Activated CD8-positive, alpha-beta T cell treated with anti-CD3 and anti-CD28 coated beads for 36 hours (primary cell): ENCODE measurements at places on chromosomes 16 and 17.

- H3K27me3 ChIP-seq = no peaks in the 10 kb centered on the region
- no peak overlapping the region for H3K27ac ChIP-seq
- DNase-seq = no peak
- H3K36me3 ChIP-seq = peaks cover 20% of the 10 kb centered on the region
Observed at GRCh38 chr16:30601966-30602365, 8.2 kb downstream of the ZNF689 start.

DNA sequence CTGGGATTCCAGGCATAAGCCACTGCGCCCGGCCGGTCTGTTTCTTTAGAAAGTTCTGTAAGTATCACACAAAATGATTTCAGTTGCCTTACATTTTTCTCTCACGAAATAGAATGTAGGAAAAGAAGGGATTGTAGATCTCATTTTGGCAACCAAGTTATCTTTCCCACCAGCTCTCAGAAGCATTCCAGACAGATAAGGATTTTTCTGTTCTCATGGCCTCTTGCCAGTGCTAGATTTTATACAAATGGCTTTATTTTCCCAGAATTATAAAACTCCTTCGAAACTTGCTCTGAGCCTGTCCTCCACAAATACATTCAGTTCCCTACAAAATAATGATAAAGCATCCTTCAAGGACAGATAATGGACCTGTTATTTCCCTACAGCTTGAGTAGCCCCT is 46.9 kb downstream of the LCMT1 start:
- H3K27me3 ChIP-seq = no peaks in the 10 kb centered on the region
- H3K27ac ChIP-seq = no peak overlapping the region
- no peak overlapping the region for H3K4me3 ChIP-seq

DNA sequence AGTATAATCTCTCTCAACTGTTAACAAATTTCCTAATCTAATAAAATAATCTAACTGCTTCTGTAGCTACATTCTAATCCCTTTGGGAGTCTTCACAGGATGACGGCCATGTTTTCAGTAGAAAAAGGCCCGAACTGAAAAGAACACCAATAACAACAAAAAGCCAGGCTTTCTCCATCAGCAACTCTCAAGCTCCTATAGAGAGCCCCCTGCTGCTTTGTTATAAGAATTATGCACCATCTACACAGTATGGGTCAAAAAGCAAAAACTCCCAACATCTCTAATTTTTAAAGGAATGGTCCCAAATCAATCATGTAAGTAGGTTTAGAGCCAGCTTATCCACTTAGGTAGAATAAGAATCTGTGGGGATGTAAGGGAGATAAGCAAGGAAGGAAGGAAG is 163.6 kb upstream of the C17orf78 start:
- H3K27me3 ChIP-seq = no peaks in the 10 kb centered on the region
- no peak overlapping the region for H3K4me3 ChIP-seq
- H3K4me1 ChIP-seq = no peaks in the 10 kb centered on the region
- DNase-seq = no peak
- peaks cover 23% of the 10 kb centered on the region for H3K36me3 ChIP-seq
- H3K27ac ChIP-seq = no peak overlapping the region

GRCh38 chr16:1790611-1791255 is 2.8 kb downstream of the IGFALS start:
- no peak overlapping the region for H3K27ac ChIP-seq
- H3K4me1 ChIP-seq = peaks cover under 1% of the 10 kb centered on the region
- H3K27me3 ChIP-seq = no peaks in the 10 kb centered on the region
- H3K36me3 ChIP-seq = peaks cover 5% of the 10 kb centered on the region

DNA sequence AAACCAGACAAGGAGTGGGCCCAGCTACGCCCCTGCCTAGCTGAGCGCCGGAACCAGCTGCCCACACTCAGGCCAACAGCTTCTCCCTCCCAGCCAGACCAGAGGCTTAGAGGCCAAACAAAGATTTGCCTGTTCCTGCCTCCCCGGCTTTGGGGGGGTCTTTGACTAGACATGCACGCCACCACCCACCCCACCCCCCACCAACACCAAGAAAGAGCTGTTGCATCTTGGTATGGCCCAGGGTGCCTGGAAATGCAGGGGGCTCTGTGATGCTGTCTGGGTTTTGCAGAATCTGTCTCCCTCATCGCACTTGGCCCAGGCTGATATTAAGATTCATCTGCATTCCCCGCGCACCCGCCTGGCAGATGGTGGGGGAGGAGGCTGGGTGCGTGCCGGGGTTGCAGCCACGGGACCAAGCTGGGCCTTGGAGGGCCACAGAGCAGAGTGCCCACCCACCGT is 1.3 kb upstream of the NXPH3 start:
- peaks cover 50% of the 10 kb centered on the region for H3K27me3 ChIP-seq
- no peak overlapping the region for H3K27ac ChIP-seq
- no peak for DNase-seq
- peaks cover 21% of the 10 kb centered on the region for H3K4me1 ChIP-seq
- no peaks in the 10 kb centered on the region for H3K36me3 ChIP-seq

GRCh38 chr16:86297866-86298757 is 212.2 kb upstream of the FOXF1 start:
- H3K27ac ChIP-seq = no peak overlapping the region
- no peak for DNase-seq
- H3K4me1 ChIP-seq = no peaks in the 10 kb centered on the region
- H3K27me3 ChIP-seq = peaks cover 55% of the 10 kb centered on the region
- H3K36me3 ChIP-seq = no peaks in the 10 kb centered on the region

- H3K27me3 ChIP-seq = peaks cover 12% of the 10 kb centered on the region
- H3K4me1 ChIP-seq = peaks cover 6% of the 10 kb centered on the region
- H3K36me3 ChIP-seq = no peaks in the 10 kb centered on the region
- H3K27ac ChIP-seq = no peak overlapping the region
- no peak overlapping the region for H3K4me3 ChIP-seq
Observed at GRCh38 chr16:85259115-85259831, 147.0 kb upstream of the CIBAR2 start.

DNA sequence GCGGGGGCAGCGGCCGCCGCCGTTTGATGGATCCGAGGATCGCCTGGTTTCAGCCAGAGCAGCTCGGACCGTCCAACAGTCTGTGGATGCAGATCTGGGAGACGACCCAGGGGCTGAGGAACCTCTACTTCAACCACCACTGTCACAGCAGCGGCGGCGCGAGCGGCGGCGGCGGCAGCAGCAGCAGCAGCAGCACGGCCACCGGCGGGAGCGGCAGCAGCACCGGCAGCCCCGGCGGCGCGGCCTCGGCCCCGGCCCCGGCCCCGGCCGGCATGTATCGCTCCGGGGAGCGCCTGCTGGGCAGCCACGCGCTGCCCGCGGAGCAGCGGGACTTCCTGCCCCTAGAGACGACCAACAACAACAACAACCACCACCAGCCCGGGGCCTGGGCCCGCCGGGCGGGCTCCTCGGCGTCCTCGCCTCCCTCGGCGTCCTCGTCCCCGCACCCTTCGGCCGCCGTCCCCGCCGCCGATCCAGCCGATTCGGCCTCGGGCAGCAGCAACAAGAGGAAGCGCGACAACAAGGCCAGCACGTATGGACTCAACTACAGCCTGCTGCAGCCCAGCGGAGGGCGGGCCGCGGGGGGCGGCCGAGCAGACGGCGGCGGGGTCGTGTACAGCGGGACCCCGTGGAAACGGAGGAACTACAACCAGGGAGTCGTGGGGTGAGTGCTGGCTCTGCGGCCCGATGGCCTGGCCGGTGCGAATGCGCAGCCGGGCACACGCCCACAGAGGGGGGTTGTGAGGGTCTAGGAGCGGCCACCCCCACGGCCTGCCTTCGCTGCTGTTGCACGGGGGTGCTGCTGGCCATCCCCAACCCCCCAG is 702 bp downstream of the TENT4B start:
- H3K36me3 ChIP-seq = peaks cover 19% of the 10 kb centered on the region
- H3K4me3 ChIP-seq = peak overlapping the region; percentile 83
- peak; percentile 45 for DNase-seq
- peak overlapping the region; percentile 74 for H3K27ac ChIP-seq
- H3K4me1 ChIP-seq = peaks cover 38% of the 10 kb centered on the region
- no peaks in the 10 kb centered on the region for H3K27me3 ChIP-seq

DNA sequence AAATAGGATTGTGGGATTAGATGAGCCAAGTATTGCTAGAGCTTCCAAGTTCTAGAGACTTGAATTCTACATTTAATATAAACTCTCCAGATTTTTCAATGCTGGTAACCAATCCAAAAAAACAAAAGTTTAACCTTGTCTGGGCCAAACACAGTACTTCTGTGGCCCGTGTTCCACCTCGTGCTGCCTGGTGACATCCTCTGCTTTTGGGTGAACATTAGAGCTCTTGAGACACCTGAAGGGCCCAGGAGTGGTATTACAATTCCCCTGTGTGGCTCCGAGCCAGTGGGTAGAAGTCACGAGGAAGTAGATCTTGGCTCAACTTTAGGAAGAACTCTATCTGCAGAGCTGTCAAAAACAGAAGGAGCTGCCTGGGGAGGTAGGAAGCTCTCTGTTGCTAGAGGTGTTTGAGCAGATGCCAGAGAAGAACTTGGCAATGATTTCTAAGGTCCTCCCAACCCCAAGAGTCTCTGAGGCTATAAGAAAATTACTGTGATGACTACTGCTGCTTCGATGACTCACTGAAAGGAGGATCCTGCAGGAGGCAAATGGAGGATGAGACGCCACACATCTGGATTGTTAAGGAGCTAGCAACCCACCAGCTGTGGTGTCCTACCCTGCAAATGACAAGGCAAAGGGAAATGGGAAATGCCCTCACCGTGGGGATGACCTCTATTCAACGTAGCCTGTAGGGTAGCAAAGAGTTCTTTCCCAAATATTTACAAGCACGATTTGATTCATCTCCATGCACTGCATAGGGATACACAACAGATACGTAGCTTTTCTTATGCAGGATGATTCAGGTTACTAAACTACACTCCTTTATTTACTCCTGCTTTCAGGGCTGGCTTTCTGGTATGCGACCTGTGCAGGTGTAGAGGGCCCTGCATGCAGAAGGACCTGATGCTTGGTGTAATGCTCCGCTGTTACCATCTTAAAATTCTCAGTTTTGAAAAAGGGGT is 45.8 kb upstream of the GAS7 start:
- H3K4me3 ChIP-seq = no peak overlapping the region
- no peak overlapping the region for H3K27ac ChIP-seq
- peaks cover 5% of the 10 kb centered on the region for H3K27me3 ChIP-seq
- no peak for DNase-seq
- H3K4me1 ChIP-seq = no peaks in the 10 kb centered on the region

GRCh38 chr17:57459286-57459915 is 203.1 kb downstream of the MSI2 start:
- no peak overlapping the region for H3K4me3 ChIP-seq
- DNase-seq = peak; percentile 69
- peaks cover 79% of the 10 kb centered on the region for H3K4me1 ChIP-seq
- no peaks in the 10 kb centered on the region for H3K27me3 ChIP-seq

GRCh38 chr17:48850792-48851323 is 20.0 kb downstream of the CALCOCO2 start:
- no peak for DNase-seq
- no peaks in the 10 kb centered on the region for H3K27me3 ChIP-seq
- H3K4me1 ChIP-seq = peaks cover 5% of the 10 kb centered on the region
- H3K4me3 ChIP-seq = no peak overlapping the region
- peaks cover 33% of the 10 kb centered on the region for H3K36me3 ChIP-seq

- no peak overlapping the region for H3K4me3 ChIP-seq
- peaks cover 10% of the 10 kb centered on the region for H3K27me3 ChIP-seq
- no peak for DNase-seq
- no peak overlapping the region for H3K27ac ChIP-seq
- no peaks in the 10 kb centered on the region for H3K36me3 ChIP-seq
- no peaks in the 10 kb centered on the region for H3K4me1 ChIP-seq
Observed at GRCh38 chr17:27408891-27409290, 47.4 kb upstream of the KSR1 start.

GRCh38 chr17:44350733-44351226 is 5.7 kb downstream of the GRN start:
- DNase-seq = peak; percentile 86
- H3K4me1 ChIP-seq = peaks cover 11% of the 10 kb centered on the region
- H3K36me3 ChIP-seq = peaks cover 2% of the 10 kb centered on the region
- H3K27me3 ChIP-seq = no peaks in the 10 kb centered on the region
- H3K4me3 ChIP-seq = no peak overlapping the region

DNA sequence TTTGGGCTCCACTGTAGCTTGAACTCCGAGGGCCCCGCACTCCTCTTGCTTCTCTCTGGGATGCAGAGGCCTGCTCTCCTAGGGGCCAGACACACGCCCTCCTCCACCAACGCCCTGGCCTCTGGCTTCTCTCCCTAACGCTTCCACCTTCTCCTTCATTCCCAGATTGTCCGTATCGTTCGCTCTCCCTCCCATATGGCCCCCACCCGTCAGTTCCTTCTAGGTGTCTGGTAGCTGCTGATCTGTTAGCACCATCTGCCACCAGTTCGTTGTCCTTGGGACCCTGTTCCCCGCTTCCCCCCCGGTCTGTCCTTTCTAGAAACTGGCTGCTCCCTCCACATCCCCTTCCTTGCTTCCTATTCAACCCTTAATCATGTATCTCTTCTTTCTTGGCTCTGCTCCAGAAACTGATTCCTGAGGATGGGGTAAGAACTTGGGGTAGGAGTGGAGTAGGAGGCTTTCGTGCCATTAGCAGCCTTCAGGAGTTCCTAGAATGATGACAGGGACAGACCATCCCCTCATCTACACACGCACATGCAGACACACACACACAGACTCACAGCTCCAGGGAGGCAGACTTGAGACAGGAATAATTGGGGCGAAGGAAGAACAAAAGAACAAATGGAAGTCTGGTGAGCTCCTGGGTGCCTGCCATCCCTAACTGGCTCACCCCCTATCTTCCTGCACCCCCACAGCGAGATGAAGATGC is 4.3 kb downstream of the ATP1B2 start:
- DNase-seq = no peak
- peaks cover 27% of the 10 kb centered on the region for H3K27me3 ChIP-seq
- peaks cover 11% of the 10 kb centered on the region for H3K4me1 ChIP-seq
- no peak overlapping the region for H3K27ac ChIP-seq
- H3K36me3 ChIP-seq = no peaks in the 10 kb centered on the region

- H3K4me1 ChIP-seq = peaks cover 33% of the 10 kb centered on the region
- H3K36me3 ChIP-seq = peaks cover 3% of the 10 kb centered on the region
- DNase-seq = peak; percentile 69
- H3K4me3 ChIP-seq = peak overlapping the region; percentile 52
Observed at GRCh38 chr17:75295201-75296158, 6.2 kb upstream of the SLC25A19 start.

DNA sequence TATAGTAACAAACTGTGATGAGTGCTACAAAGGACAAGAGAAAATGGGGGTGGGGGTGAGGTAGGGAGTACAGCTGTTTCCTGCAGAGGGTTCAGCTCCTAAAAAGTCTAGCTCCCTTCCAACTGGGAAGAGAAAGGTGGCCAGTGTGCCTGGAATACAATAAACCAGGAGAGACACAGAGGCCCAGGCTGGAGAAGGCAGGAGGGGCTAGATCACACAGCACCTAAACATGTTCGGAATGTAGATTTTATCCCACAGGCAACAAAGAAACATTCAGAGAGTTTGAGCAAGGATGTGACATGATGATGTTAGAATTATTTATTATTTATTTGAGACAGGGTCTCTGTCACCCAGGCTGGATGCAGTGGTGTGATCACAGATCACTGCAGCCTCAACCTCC is 10.2 kb downstream of the TEX2 start:
- peaks cover 6% of the 10 kb centered on the region for H3K4me1 ChIP-seq
- H3K27ac ChIP-seq = no peak overlapping the region
- no peaks in the 10 kb centered on the region for H3K27me3 ChIP-seq
- H3K36me3 ChIP-seq = no peaks in the 10 kb centered on the region
- DNase-seq = no peak
